T-cell (primary cell): ENCODE measurements at places on chromosomes 2 and 18.

DNA sequence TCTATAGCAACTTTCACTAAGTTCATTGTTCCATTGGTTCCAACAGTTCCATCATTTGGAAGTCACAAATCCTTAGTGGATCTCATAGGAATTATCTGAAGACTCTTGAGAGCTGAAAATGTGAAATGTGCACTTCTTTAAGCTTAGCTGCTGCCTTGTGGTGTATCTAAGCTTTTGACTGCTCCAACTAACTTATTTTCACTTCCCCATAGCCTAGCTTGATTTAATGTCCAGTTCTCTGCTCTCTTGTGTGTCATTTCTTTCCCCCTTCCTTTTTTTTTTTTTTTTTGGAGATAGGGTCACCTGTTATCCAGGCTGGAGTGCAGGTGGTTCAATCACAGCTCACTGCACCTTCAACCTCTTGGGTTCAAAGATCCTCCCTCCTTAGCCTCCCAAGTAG, 34.9 kb upstream of the CD302 start:
- DNase-seq, result no peak

DNA sequence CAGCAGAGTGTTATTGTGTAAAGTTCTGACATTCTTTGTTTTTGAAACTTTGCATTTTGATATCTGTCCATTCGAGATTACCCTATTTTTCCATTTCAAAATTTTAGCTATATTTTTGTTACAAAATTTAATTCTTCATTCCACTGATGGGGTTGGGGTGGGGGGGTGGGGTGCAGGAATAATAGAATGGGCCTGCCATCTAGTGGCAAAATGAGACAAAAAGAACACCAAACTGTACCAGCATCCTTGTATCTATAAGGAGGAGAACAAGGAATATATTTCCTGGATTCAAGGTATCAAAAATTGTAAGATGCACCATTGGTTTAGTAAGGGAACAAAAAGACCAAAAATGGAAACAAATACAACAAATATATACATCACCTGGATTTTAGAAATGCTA, 27.9 kb upstream of the TTR start:
- no peak for DNase-seq

DNA sequence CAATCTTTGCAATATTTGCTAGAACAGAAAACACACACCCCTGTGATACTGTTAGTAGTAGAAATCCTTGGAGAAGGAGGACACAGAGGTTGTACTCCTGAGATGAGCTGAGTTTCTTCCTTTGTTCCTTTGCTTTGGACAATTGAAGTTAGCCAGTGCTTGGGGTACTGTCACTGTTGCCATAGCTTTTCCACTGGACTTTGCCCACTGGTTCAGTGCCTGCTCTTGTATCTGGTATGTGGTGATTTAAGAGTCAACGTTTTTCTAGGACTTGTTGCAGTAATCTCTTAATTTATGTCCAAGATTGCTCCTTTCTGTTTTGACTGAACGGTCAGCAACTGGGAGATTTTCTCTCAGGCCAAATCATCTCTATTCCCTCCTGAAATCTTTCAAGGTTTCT, 26.1 kb upstream of the RAB27B start:
- no peak for DNase-seq

DNA sequence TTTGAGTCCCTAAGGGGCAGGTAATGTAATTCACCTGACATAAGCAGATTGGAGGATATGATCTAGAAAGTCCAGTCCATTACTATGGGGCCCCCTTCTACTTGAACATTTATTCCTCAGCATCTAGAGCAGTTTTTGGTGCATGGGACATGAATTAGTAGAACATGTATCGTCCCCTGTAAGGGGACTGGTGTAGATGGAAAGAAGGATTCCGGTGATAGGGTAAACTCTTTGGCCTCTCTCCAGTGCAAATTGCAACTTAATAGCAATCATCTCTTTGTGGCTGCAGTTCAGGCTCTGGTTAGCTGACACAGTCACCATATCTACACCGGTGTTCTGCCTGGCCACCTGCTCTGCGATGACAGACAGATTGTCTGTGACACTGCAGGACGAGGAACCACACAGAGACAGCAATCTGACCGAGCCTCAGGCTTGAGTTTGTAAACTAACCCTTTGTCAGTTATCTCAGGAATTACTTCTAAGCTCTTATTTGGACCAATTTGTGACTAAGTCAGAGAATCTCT, 6.4 kb upstream of the SLC8A1 start:
- no peak for DNase-seq

GRCh38 chr18:12011199-12011956, 30.1 kb downstream of the IMPA2 start:
- no peak for DNase-seq

DNA sequence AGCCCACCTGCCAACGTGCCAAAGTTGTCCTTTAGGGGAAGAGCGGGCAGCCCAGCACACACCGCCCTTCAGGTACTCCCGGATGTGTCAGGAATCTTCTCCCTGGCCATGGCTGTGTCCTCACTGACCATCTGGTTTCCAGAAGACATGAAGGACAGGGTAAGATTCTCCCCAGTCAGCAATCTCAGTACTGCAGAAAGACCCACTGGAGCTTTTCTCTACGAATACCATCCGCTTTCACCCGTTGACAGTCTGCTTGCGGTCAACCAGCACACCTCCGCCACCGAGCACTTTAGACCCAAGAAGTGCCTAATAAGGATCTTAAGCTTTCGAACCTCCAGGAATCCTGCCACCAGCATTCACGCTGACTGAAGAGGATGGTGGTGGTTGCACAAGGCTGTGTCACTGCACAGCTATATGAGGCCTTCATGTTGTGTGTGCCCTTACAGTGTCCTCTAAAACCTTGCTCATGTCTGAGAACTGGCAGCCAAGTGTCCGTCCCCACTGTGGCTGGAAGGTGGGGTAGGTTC, 42.7 kb upstream of the ITM2C start:
- no peak for DNase-seq

DNA sequence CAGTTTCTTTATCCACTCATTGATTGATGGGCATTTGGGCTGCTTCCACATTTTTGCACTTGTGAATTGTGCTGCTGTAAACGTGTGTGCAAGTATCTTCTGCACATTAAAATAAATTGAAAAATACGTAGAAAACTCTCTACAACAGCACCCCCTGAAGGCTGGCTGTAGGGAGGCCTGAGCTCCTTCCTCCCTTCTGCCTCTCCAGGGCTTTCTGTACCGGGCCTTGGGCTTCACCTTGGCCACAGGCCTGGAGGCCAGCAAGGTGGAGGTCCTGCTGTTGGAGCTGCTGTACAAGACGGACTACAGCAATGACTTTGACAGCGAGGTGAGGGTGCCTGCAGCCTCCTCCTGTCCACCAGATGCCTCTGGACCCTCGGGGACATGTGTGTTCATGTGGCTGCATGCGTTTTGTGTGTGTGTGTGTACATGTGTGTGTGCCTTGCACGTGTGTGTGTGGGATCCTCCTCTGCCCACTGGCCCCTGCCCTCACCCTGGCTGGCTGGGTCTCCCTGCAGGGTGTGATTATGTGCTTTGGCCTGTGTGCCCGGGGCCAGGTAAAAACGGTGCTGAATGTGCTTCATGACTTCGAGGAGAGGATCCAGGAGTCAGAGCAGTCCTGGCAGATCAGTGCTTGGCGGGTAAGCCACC, 29.2 kb downstream of the MROH2A start:
- no peak for DNase-seq

DNA sequence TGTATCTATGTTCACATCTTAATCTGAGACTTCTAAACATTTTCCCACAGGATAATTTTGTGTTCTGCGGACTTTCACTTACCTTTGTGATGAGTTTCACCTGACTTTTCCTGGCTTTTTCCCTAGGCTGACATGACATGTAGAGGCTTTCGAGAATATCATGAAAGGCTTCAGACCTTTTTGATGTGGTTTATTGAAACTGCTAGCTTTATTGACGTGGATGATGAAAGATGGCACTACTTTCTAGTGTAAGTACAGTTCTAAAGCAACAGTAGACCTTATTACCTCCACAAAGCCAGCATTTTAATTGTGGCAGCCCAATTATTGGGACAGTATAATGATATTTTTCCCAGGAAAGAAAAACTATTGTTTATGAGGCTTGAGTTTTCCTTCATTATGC, 34.1 kb upstream of the METAP1D start:
- DNase-seq, result no peak

DNA sequence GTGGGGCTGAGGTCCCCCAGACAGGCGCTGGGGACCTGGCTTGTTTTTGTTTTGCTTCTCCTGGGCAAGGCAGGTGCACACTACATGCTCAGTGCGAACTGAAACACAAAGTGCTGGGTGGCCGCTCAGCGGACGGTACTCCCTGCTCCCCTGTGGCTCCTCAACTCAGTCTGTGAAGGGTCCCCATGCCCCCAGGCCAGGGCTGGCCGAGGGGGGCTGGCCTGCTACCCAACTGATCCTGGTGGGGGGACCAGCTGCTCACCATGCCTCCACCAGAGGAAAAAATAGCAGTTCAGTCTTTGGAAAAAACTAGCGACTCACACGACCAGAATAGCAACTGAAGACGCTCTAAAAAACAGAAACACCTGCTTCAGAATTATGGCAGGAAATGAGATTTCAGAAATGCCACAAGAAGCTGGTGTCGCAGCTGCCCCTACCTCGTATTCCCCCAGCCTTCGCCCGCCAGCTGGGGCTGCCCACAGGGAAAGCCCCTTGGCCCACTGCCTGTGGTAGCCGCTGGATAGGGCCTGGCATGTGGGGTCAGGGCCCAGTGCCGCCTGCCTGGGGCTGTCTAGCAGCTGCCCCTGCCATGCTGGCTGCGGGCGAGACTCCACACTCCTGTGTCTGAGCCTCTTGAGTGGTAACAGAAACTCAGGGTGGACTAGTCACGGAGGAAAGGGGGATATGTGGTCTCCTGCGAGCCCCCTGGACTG, 43.7 kb downstream of the MEX3C start:
- peak; percentile 19 for DNase-seq

GRCh38 chr2:112733456-112733855, 12.6 kb downstream of the NT5DC4 start:
- DNase-seq, result no peak

DNA sequence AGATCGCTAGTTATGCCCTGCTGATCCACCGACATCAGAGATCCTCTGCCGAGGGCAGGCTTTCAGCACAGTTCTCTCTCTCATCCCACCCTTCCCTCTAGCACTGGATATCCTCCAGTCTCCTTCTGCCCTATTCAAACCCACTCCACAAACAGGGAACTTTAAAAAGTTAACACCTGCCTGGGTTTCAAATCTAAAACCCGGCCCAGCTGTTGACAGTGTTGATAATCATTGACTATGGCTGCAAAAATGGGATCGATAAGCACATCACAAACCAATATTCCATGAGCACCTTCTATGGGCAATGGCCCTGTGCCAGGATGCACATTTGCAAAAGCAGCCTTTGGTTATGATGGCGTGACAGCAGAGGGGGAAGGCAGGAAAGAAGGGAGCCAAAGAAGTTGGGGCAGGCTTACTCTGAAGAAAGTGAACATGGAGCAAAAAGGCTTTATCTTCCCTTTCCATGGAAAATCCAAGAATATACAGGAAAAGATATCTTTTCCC, 482.3 kb upstream of the KLHL29 start:
- no peak for DNase-seq

- no peak for DNase-seq
These were observed 665.9 kb downstream of the CBLN2 start for GRCh38 chr18:71878226-71878625.

DNA sequence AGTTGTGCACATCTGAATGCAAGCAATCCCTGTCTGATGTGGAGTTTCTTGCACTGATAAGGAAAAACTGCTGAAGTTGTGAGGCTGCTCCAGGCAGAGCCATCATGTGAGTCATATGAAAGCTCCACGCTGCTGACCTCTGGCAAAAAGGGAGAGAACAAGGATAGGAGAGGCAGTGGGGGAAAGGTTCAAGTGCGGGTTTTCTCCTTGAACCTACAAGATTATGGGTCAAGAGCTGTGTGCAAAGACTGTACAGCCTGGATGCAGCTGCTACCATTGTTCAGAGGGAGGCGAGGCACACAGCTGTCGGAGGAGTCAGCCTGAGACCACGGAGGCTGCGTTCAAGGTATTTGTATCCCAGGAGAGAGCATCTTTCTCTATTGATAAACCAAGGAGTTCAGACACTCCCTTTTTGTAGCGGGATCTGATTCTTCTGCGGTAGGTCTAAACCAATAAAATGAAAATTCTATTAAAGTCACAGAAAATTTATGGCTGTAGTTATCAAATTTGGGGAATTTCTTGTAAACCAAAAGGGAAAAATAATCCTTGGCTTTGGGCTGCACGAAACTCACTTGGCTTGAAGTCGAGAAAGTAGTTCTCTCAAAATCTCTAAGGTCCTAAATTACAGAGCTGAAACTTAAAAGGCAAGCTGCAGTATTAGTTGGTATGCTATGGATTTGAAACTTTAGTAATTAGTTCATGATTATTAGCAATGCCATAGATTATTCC, at the start of gene CDK15:
Gene CDK15, plus strand, starts transcription at position 96 of the 729 bp plus-strand sequence. Its CDS starts 128 bp downstream, at position 224.
- no peak for DNase-seq

DNA sequence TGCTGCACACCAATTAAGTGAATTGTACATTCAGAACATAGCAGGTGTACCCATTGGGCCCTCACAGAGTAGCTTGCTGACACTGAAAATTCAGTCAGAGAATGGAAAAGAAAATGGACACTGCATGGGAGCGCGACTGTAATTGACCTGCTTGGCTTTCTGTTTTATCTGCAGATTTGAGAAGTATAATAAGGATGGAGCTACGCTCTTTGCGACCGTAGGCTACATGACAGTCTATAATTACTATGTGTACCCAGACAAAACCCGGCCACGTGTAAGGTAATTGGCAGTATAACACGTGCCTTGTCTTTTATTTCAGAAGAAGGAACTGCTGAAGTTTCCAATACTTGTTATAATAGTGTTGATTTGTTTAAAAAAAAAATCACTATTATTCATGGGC, 33.5 kb upstream of the METAP1D start:
- no peak for DNase-seq

DNA sequence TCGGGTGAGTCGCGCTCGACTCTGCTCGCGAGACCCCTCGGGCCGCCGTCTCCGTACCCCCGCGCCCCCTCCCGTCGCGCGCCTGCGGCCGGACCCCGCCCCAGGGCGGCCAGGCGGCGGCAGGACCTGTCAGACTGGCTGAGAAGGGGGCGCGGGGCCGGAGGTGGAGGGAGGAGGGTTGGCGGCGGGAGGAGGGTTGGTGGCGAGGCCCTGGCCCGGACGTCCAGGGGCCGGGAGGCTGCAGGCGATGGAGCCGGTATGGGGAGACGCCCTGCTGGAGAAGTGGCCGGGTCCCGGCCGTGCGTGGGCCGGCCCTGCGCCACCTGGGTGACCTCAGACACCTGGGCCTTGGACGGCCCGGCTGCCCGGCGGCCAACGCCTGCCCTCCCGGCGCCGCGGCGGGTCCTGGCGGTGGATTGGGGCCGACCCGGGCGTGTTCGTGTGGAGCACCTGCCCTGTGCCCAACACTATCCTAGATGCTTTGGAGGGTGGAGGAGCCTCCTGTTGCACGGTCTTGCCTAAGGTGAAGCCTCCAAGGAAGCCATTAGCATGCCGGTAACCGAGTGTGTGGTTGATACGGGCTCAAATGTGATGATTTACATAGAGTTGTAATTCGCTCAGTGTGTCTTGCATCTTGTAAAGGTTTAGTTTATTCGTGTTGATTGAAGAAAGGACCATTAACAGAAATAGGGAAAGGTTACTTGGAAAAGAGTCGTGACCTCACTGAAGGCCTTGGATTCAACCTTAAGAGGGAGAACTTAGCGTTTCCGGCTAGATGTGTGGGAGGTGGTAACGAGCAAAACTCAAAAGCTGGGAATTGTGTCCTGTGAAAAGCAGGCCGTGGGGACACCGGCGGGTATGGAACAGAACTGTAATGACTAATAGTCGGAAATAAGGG, 550 bp downstream of the MYL12B start:
- DNase-seq, result no peak

GRCh38 chr18:24306201-24306600, 91.4 kb downstream of the OSBPL1A start:
- no peak for DNase-seq
